ENCODE measurements at places on chromosomes 4 and X. TPM values are rescaled to one million over a fixed set of nuclear protein-coding genes. Genes with fewer than 3 reads are reported as not detected.

The IL1RAPL2 gene
- not detected for total RNA-seq

The GPC3 gene
- 0.42 TPM for total RNA-seq

The AFM gene
- 0.07 TPM for total RNA-seq

The NAP1L2 gene
- total RNA-seq = not detected

The DCX gene
- total RNA-seq = not detected

The TCEAL6 gene
- not detected for total RNA-seq

The RAB33A gene
- 0.20 TPM for total RNA-seq

The HCFC1 gene
- 133 TPM for total RNA-seq

The UCHL1 gene
- 0.42 TPM for total RNA-seq

The RAB9B gene
- not detected for total RNA-seq

The GRIA3 gene
- total RNA-seq = not detected

The CYSLTR1 gene
- total RNA-seq = not detected

The SH3RF1 gene
- total RNA-seq = 0.16 TPM

The PPARGC1A gene
- total RNA-seq = not detected

The SRPK3 gene
- 0.04 TPM for total RNA-seq

The POF1B gene
- 0.04 TPM for total RNA-seq

The MAPK10 gene
- total RNA-seq = 0.53 TPM

The TREX2 gene
- 0.51 TPM for total RNA-seq

The CCDC110 gene
- 0.25 TPM for total RNA-seq

The ADH4 gene
- total RNA-seq = not detected

The PNCK gene
- 1.9 TPM for total RNA-seq

The PTPN13 gene
- 0.33 TPM for total RNA-seq

The C4orf50 gene
- not detected for total RNA-seq

The UGT2B28 gene
- total RNA-seq = not detected

The PABPC5 gene
- total RNA-seq = not detected

The NLGN4X gene
- total RNA-seq = 0.07 TPM

The STBD1 gene
- total RNA-seq = 0.42 TPM

The NALF2 gene
- total RNA-seq = not detected

The SNX25 gene
- 14.4 TPM for total RNA-seq

The CLCN4 gene
- total RNA-seq = 0.11 TPM

The IGFBP7 gene
- 0.29 TPM for total RNA-seq

The ITM2A gene
- 57.4 TPM for total RNA-seq

The ELOVL6 gene
- total RNA-seq = 55.0 TPM

The DRD5 gene
- not detected for total RNA-seq

The GYPE gene
- total RNA-seq = 36.0 TPM

The SCD5 gene
- 0.20 TPM for total RNA-seq

The ITGB1BP2 gene
- 2.6 TPM for total RNA-seq

The TBC1D8B gene
- total RNA-seq = 0.07 TPM

The TDO2 gene
- total RNA-seq = 0.40 TPM

The EDA2R gene
- not detected for total RNA-seq

The LRCH2 gene
- 2.6 TPM for total RNA-seq

The GPR119 gene
- not detected for total RNA-seq

All from K562 (cell line).